A549 treated with DMSO at 1 μM for 4 hours (cell line): ENCODE measurements at places on chromosomes 16 and 17. TPM values are rescaled to one million over a fixed set of nuclear protein-coding genes. Genes with fewer than 3 reads are reported as not detected.

Gene CARD14
- total RNA-seq: 0.04 to 0.24 TPM (median 0.16 TPM) in 4 of 5 replicates, not detected in the other

Gene FOXO3B
- 4.1 to 5.7 TPM (median 4.4 TPM) in 5 replicates for total RNA-seq

Gene LRRC37A
- total RNA-seq: 0.40 to 1.1 TPM (median 0.78 TPM) in 5 replicates

Gene RAC3
- 23.0 to 39.7 TPM (median 30.7 TPM) in 5 replicates for total RNA-seq

Gene KRT31
- not detected in 5 replicates for total RNA-seq

Gene SULT1A1
- 4.7 to 6.8 TPM (median 5.4 TPM) in 5 replicates for total RNA-seq

Gene CA5A
- total RNA-seq: not detected in 5 replicates

Gene MYH13
- total RNA-seq: 0.01 TPM in 1 of 5 replicates, not detected in the others

Gene CPHXL2
- not detected in 5 replicates for total RNA-seq

Gene WNT3
- 4.3 to 6.4 TPM (median 5.9 TPM) in 5 replicates for total RNA-seq

Gene OR4D1
- 0.02 TPM in 1 of 5 replicates, not detected in the others for total RNA-seq

Gene TLCD3B
- 0.31 to 0.68 TPM (median 0.43 TPM) in 5 replicates for total RNA-seq

Gene CLDN9
- total RNA-seq: 0.33 to 0.59 TPM (median 0.49 TPM) in 5 replicates

Gene C16orf54
- total RNA-seq: not detected in 5 replicates

Gene KRTAP16-1
- total RNA-seq: not detected in 5 replicates

Gene TBC1D26
- not detected in 5 replicates for total RNA-seq

Gene CHMP1A
- total RNA-seq: 87.7 to 99.7 TPM (median 94.8 TPM) in 5 replicates
